ENCODE measurements at places on chromosomes 5 and 9.

- no peak for DNase-seq
Observed at GRCh38 chr5:179256328-179257175, 88.7 kb downstream of the ADAMTS2 start.

- no peak for DNase-seq
Observed at GRCh38 chr9:1929722-1930244, 85.4 kb upstream of the SMARCA2 start.

- no peak for DNase-seq
Observed at GRCh38 chr9:90789862-90790261, 11.8 kb upstream of the SYK start.

DNA sequence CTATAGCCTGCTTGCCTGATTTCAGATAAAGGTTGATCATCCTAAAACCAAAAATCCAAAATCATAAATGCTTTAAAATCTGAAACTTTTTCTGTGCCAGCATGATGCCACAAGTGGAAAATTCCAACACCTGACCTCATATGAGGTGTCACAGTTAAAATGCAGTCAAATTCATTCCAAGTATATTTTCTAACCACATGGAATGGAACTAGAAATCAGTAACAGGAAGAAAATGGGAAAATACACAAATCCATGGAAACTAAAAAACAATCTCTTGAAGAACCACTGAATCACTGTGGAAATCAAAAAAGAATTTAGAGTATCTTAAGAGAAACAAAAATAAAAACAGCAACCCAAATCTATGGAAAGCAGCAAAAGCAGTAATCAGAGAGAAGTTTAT is 297.5 kb upstream of the COX7C start:
- DNase-seq, result no peak

DNA sequence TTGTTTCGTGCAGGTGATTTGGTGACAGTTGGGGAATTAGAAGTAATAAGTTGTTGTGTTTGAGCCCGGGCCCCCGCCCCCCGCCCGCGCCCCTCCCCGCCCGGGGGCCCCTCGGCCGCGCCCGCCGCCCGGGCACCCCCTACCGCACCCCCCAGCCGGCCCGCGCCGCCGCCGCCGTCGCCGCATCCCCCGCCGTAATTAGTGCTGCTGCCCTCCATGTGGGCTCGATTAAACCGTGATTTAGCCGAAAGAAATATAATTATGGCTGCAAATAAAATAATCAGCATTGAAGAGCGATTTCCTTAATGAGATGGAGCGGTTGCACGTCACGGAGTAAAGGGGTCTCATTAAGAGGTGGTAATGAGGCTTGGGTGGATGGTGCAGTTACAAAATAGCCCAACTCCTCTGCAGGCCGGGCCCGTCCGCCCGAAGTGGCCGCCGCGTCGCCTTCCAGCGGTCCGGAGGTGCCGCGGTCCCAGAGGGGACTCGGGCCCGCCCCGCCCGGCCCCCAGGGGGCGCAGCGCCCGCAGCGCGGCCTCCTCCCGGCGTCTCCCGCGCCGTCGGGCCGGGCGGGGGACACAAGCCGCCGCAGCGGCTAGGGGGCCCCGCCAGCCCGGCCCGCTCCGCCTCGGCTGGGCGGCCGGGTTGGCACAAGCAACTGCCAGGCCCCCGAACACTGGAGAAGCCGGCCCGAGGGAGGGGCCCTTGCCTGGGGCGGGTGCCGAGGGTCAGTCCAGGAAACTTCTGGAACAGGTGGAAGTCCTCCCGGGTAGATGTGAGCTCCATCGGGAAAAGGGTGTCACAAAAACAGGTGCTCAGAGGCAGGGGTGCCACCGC is 6.9 kb upstream of the OTP start:
- DNase-seq, result peak; percentile 62

DNA sequence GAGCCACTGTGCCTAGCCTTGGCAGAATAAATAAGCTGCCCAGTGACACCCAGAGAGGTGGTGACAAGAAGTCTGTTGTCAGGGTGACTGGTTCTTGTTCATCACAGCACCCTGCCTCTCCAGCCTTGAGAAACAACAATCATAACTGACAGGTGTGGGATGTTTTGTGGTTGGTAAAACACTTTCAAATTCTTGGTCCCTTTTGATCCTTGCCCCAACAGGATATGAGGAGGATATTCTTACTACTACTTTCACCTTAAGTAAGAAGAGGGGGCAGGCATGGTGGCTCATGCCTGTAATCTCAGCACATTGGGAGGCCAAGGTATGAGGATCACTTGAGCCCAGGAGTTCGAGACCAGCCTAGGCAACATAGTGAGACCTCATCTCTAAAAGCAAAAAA is 14.2 kb upstream of the FRRS1L start:
- peak; percentile 18 for DNase-seq

GRCh38 chr5:37792975-37793631 is 46.7 kb downstream of the GDNF start:
- no peak for DNase-seq

DNA sequence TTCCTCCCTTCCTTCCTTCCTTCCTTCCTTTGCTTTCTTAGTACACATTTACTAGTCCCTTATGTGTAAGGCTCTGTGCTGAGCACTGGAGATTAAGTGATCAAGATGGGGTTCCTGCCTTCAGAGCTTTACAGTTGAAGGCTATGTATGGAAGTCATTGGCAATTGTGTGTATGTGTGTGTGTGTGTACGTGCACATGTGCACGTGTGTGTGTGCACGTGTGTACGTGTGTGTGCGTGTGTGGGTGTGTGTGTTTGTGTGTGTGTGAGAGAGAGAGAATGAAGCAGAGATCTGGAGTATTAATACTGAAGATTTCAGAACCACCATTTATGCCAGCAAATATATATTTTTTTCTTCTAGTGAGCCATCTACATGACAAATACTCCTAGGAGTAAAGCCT is 184.9 kb upstream of the NFIB start:
- DNase-seq, result no peak

DNA sequence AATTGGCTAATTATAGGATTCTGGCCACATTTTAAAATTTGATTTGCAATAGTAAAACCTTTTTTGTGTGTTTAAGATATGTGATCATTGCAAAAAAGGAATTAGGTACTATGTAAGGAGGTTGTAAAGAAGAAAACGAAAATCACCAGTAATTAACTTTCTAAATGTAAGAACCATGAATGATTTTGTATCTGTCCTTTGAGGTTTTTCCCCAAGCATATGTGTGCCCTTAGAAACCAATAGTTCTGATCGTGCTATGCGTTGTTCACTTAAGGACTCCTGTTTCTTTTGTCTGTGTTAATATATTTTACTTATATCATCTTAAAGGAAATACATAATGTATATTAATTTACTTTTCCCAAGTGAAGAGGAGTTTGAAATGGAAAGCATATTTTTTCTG is 410.2 kb downstream of the PSAT1 start:
- no peak for DNase-seq

DNA sequence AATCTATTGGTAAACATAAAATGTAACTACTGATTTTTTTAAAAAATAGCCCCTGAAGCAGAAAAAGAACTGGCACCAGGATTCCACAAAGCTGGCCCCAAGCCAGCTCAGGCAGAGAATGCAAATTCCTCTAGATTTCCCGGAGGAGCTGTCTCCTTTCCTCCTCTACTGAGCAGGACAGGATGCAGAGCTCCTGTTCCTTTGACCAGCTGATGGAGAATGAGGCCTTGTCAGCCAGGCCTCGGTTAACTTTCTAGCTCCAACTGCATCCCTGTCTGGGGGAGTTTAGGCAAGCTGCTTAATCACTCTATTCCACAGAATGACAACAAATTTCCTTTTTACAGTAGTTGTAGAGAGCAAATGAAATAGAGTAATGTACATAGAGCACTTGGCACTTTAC is 155.5 kb downstream of the GNAQ start:
- DNase-seq, result no peak

DNA sequence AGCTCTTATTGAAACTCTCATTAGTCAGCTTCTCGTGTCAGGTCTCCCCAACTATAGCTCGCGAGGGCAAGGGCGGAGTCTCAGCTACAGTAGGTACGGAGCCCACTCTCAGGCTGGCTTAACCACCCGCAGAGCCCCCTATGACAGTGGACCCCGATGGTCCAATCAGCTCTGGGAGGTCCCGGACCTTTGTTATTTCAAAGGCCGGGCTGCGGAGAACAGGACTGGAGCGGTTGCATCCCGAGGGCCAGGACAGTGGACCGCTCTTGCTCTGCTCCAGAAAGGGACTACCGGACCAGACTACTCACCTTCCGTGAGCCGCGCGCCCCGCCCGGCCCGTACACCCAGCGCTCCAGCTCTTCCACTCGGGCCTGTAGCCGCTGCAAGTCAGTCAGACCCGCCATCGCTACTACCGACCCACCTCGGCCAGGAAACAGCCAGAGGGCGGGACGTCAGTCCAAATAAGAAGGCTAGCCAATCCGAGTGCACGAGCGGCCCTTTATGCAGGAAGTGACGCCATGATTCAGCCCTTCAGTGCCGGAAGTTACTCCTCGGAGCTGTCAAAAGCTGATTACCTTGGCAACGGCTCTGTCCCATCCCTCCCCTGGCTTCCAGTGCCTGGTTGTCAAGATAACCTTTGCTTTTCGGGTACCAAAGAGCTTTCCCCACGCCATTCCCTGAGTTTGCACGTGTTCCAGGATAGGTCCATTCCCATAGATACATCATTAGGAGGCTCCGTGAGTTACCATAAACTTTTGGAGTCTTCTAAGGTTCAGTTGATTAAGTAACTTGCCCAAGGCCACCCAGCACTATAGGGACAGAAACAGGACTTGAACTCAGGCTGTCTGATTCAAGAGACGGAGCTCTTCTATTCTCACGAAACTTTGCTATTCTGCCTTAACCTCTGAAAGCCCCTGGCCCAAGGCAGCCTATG is at the start of gene DCTN3:
DCTN3 (minus strand) TSS at position 435 of the 934 bp plus-strand sequence; CDS start at position 404, 31 bp downstream.
- peak; percentile 89 for DNase-seq

- no peak for DNase-seq
Observed at GRCh38 chr9:69391946-69392345, 66.9 kb downstream of the ENTREP1 start.

DNA sequence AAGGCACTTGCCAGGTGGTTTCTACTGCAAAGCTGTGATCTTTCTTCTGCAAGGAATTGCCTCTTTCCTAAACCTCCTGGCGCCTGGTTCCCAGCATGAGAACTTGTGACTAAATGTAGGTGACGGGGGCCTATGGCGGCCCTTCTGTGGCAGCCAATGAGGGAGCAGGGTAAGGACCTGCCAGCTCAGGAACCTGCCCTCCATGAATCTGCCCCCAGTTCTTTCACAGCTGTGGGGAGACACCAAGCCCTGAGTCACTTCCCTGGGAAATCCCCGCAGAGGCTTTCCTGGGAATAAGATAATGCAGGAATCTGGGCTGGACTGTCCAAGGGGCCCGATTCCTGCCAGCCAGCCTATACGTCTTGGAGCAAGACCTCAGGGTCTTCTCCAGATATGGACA is 56.7 kb upstream of the CTNNA1 start:
- no peak for DNase-seq

GRCh38 chr9:125966466-125966865 is 219.3 kb downstream of the PBX3 start:
- DNase-seq, result no peak

DNA sequence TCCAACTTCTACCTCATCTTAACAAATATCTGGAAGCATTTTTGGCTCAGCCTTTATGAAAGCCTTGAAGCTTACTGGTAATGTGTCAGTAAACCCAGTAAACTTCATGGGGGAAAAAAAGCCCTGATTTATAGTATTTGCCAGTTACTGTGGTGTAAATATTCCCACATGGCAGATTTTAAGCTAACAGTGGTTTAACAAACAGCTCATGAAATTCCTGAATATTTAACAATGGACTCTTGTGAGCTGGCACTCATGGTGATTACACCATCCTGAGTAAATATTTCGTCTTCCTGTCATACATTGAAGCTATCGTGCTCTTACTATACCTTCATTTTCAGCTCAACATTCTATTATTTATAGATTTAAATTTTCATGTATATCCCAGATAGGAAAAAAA is 57.0 kb upstream of the ACOT12 start:
- no peak for DNase-seq

DNA sequence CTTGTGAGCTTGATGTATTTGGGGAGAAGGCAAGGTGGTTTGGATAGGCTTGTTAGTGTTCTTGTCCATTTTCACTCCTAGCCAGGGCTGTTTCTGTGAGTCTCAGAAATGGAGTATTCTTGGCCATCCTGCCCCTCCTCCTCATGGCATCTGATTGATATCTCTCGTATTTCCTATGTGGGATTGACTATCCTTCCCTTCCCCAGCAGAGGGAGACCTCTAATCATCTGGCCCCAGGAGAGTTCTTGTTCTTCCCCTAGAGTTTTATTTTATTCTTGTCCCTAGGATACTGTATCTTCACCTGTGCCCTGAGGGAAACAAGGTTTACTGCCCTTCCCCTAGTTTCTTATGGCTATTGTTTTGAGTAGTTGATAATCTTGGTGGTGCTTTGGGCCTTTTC is 114.4 kb downstream of the VPS13A start:
- no peak for DNase-seq

DNA sequence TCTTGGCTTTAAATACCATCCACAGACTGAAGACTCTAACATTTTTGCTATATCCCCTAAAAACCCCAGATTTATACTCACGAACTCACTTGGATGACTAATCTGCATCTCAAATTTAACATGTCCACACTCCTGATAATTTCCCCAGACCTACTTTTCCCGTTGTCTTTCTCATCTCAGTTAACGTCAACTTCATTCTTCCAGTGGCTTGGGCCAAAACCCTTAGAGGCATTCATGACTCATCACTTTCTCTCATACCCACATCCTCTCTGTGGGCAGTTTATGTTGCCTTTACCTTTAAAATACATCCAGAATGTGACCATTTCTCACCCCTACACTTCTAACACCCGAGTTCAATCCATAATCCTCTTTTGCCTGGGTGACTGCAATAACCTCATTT is 96.7 kb downstream of the EDIL3 start:
- DNase-seq, result no peak

- DNase-seq, result peak; percentile 24
Observed at GRCh38 chr5:150672237-150672883, 11.3 kb downstream of the MYOZ3 start.

DNA sequence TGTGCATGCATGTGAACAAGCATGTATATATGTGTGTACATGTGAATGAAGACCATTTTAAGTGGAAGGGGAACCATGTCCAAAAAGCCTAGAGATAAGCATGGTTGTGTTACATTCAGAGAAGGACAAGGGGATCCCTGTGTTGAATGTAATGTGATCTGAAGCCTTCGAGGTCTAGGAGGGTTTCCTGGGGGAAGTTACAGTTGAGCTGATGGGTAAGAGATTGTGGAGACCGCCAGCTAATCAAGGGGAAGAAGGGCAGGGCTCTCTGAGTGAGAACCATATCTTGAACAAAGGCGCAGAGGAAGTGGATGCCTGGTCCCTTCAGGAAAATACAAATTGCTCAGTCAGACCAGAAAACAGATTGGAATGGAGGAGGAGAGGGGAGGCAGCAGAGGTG is 45.5 kb upstream of the TNFSF15 start:
- DNase-seq, result no peak

Data from stimulated activated naive CD8-positive, alpha-beta T cell treated with anti-CD3 and anti-CD28 coated beads, Interleukin-15, Interleukin-2, amounts not matched to agents 100 U/mL and 50 U/mL, for 24 hours (primary cell).